ENCODE measurements at places on chromosomes 12 and 14.

DNA sequence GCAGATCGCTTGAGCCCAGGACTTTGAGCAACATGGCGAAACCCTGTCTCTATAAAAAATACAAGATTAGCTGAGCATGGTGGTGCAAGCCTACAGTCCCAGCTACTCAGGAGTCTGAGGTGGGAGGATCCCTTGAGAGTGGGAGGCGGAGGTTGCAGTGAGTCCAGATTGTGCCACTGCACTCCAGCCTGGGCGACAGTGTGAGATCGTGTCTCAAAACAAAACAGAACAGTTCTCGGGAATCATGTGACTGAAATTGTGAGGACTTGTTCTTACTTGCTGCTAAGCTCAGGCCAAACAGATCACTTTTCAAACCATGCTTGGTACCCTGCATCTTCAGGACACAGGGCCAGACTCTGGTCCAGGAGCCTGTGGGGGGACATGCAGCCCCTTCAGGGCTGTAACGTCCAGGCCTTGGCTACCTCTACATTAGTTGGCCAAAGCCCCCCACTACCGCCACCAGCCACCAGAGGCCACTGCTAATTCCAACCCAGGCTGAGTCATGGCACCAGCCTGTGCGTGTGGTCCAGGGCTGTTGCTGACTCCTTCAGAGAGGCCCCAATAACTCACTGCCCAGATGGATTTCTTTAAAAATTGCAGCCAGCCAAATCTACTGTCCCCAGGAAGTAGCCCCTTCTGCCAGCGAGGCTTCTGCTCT is 33.4 kb upstream of the SYNDIG1L start:
- peak; percentile 77 for DNase-seq

GRCh38 chr12:105417732-105418131 is 87.2 kb downstream of the C12orf75 start:
- DNase-seq = no peak

- DNase-seq = peak; percentile 80
Measured at GRCh38 chr14:35378425-35379233, 25.9 kb downstream of the NFKBIA start.

DNA sequence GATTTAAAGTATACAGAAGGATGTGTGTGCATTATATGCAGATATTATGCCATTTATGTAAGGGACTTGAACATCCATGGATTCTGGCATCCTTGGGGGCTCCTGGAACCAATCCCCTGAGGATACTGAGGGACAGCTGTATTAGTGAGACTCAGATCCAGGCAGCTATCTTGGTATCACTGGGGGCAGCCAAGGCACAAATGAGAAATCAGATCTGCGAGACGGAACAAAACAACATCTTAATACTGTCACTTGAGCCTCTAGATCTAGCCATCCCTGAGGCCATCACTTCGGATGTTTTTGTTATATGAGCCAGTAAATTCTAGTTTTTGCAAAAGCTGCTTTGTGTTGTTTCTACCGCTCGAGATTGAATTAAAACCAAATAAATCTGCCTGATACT is 175.1 kb upstream of the SFSWAP start:
- DNase-seq = no peak

DNA sequence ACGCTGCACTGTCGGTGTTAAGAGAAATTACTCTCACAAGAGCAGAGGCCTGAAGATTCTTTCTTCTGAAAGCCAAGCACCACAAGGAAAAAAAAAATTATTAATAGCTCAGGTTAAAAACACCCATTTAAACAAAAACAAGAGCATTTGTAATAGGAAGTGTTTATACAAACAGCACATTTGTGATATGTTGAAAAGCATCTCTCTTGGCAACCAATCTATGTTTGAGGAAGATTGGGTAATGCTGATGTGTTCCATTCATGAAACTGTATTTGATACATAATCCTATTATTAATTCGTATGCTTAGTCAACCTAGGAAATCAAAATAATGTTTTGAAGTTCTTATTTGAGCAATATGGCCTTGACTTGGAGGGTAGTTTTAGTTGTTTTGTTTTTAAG is 36.5 kb downstream of the SSPN start:
- DNase-seq = no peak

GRCh38 chr12:59708484-59708883 is 112.7 kb downstream of the SLC16A7 start:
- no peak for DNase-seq

GRCh38 chr14:64748995-64749714 is 44.9 kb downstream of the PLEKHG3 start:
- DNase-seq = no peak

- DNase-seq = no peak
Measured at GRCh38 chr14:50510157-50510556, 22.2 kb downstream of the MAP4K5 start.

DNA sequence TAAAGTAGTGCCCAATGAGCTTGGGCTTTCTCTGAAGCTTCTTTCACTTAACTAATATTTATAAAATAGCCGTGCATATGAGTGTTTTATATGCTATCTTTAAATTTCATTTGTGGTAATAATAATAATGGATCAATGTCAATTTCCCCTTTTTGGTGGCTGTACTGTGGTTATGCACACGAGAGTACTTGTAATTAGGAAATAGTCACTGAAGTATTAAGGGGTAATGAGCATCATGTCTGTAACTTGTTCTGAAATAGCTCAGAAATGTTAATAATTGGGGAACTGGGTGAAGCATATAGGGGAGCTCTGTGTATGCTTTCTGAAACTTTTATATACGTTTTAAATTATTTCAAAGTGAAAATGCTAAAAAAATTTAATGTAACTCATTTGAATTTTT is 7.0 kb upstream of the RNASE8 start:
- DNase-seq = no peak

DNA sequence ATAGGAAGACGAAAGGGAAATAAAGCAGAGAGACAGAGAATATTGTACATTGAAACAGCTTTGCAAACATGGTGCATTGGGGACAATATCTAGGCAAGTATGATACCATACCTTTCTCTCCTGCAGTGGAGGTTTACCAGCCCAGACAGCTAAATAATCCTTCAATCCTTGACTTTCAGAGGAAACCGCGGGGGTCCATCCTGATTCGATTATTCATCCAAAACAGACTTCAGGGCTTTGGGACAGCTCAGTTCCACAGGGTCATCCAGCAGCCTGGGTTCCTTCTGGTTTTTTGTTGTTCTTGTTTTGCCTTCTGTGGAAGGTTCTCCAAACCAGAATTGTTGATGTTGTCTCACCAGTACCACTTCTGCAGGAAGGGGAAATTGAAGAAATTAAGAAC is 81.5 kb downstream of the LGR5 start:
- DNase-seq = no peak

DNA sequence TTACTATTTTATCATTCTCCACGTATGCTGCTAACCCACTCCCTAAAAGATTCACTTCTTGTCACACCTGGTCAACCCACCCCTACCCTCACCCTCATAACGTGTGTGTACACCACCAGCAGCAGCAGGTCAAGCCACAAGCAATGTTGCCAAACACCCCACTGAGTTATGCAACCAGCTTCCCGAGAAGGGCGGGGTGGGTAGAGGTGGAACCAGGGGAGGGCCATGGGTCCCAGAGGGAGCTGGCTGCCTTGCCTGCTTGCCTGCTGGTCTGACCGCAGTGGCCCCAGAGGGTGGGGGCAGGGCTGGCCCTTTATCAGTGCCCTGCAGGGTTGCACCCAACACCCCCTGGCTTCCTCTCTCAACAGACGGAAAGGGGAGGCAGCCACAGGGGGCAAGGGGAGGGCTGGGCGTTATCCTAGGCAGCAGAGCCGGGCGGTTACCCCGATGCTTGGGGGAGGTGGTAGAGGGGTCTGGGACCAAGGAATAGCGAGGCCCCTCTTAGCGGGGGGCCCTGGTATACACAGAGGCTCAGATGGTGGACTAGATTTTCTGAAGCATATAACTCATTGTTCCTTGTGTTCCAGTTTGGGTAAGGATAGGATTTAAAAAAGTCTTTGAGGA is 3.5 kb upstream of the NFE2 start:
- DNase-seq = peak; percentile 99

DNA sequence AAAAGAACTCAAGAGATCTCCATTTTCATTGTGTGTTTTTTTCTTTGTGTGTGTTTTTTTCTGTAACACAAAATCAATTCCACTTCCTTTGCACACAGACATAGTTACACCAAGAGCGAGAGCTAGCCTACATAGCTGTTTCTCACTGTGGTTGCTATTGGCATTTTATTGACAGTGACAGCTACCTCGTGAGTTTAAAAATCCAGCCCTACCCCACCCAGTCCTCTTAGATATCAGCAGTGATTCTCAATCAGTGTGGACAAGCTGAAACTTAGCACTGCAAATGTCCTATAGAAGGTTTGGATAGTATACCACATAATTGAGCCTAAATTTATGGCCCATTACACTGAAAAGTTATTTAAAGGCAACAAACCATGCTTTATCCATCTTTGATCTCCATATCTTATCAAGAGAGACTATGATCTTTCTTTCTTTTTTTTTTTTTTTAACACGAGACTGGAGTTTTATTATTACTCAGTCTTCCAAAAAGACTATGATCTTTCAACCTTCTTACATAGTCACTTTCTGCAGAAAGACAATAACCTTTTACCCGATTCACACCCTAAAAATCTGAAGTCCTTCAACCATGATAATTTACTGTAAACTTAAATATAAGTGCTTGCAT is 46.8 kb downstream of the ATP2B1 start:
- no peak for DNase-seq

DNA sequence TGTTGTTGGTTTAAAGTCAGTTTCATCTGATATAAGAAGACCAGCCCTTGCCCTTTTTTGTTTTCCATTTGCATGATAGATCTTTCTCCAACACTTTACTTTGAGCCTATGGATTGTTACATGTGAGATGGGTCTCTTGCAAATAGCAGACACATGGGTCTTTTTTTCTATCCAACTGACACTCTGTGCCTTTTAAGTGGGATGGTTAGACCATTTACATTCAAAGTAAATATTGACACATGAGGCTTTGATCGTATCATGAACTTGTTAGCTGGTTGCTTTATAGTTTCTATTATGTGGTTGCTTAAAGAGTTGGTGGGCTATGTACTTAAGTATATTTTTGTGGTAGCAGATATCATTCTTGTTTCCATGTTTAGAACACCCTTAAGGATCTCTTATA is 213.4 kb upstream of the G2E3 start:
- DNase-seq = no peak

DNA sequence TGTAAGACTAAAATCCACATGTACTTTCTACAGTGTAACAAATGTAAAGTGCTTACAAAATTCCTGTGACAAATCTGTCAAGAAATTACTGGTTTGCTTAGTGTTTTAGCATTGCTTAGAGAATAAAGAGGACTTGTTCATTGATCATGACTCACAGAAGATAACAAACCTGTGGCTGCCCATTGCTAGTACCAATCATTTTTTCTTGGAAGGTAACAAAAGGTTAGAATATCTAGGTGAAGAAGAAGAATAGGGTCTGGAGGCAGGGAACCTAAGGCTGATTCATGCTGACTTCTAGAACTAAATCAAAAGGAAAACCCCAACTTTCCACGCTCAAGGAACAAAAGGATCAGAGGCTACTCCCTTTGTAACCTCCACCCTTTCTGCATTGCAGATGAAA is 232.7 kb upstream of the ABCD2 start:
- DNase-seq = no peak

GRCh38 chr14:65074449-65075150 is 27.7 kb downstream of the MAX start:
- peak; percentile 71 for DNase-seq

GRCh38 chr14:58792416-58792815 is 154.7 kb downstream of the DACT1 start:
- DNase-seq = no peak

DNA sequence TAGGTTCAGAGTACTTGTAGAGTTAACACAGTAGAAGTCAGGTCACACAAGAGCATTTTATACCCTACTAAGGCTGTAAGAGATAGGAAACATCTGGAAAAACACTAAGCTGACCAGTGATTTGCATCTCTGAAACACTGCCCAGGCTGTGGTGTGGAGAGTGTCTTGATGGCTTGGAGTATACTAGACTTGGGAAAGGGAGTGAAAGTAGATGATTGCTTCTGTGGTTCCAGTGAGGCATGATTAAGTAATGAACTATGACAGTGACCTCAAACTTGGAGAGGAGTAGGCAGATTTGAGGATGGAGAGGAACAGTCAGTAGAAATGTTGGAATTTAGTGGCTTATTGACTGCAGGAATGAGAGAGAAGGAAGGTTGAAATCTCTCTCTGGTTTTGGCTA is 201.2 kb downstream of the FLRT2 start:
- no peak for DNase-seq

DNA sequence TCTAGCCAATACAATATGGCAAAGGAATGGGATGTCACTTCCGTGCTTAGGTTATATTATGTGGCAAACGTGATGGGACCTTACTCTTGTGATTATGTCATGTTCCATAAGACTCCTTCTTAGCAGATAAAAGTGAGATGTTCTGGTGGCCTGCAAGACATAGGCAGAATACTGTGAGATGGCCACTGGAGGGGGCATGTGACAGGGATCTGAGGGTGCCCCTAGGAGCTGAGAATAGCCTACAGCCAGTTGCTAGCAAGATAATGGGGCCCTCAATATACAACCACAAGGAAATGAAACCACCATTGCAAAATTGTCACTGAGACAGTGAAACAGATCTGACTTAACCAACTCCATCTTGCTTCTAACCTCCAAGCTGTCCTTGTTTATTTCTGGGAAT is 151.4 kb upstream of the SSTR1 start:
- peak; percentile 40 for DNase-seq

DNA sequence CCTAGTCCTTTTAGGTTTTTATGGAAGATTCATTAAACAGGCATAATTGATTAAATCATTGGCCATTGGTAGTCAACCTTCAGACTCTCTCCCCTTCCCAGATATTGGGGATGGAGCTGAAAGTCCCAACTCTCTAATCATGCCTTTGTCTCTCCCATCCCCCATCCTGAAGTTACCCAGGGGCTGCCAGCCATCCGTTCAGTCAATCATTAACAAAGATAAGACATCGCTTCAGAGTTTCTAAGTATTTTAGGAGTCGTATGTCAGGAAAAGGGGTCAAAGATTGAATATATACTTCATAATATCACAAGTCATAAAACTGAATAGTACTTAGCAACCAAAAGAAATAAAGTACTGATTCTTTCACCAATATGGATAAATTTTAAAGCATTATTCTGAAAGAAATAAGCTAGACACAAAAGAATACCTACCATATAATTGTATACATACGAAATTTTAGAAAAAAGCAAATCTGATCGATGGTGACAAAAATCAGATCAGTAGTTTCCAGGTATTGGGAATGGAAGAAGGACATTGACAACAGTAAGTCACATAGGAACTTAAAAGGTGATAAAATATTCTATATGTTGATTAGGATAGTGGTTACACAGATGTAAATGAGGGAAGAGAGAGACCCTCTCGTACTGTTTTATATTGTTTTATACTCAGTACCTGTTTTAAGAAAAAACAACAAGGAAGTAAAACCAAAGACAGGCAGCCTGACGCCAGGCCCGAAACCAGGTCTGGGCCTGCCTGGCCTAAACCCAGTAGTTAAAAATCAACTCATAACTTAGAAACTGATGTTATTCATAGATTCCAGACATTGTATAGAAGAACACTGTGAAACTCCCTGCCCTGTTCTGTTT is 414.4 kb downstream of the DAD1 start:
- no peak for DNase-seq

Data from common myeloid progenitor, CD34-positive (primary cell).